ENCODE measurements at places on chromosomes 12 and 14.

- no peak for DNase-seq
These were observed 4.4 kb upstream of the ZNF839 start for GRCh38 chr14:102315121-102315520.

DNA sequence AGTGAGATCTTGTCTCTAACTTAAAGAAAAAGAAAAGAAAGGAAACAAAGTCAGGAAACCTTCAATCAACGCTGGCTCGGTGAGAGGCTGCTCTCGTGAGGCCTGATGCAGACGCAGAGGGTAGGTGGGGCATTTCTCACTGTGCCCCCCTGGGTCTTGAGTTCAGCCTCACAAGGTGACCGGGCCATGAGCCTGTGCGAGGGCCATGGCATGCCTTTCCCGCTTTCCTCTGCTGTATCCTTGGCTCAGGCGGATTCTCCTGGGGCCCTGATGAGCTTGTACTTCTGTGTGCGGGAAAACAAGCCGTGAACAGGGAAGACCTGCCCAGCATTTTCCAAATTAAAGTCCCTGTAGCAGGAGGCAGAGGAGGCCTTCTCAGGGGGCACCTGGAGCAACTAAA lies 20.2 kb downstream of the ADGRD1 start:
- no peak for DNase-seq

DNA sequence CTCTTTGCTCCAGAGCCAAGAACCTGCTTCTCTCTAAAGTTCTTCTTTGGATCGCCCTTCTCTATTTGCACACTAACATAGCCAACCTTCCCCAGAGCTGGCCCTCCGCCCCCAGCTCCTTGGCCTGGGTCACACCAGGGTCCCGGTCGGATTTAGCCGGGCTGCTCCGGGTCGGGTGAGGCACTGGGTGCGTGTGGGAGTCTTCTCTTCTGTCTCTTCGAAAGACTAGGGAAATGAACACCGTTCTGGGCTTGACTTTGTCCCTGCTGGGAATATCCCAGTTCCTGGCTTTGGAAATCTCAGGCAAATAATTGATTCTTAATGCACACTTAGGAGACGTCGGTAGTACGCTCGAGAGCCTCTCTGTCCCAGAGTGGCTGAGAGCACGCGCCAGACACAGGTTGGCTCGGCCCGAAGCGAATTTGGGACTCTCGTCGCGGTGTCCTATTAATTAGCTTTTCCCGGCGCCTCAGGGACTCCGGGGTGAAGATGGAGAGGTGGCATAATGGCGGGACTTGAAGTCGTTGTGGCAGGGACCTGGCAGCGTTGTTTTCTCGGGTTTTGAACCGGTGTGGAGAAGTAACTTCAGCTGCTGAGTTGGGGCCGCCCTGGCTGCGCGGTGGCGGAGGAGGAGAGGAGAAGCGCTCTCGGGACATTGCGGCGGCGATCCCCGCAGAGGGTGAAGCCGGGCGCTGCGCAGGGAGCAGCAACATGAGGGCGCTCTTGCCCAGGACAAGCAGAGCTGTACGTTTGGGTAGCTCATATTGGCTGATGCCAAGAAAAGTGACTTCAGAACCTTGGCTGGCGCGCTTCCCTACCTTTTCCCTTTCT lies 7.5 kb downstream of the FOXG1 start:
- DNase-seq: no peak

DNA sequence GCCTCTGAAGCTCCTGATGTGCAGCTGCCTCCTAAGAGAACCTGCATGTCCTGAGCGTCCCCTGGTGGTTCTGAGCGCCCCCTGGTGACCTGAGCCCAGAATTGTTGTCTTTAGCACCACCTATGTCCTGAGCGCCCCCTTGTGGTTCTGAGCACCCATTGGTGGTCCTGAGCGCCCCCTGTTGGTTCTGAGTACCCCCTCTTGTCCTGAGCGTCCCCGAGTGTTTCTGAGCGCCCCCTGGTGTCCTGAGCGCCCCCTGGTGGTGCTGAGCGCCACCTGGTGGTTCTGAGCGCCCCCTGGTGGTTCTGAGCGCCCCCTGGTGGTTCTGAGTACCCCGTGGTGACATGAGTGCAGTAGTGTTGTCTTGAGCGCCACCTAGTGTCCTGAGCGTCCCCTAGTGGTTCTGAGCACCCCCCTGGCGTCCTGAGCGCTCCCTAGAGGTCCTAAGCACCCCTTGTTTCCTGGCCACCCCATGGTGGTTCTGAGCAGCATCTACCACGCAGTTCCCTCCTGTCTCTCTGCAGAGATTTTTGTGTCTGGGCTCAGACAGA lies 782.5 kb downstream of the TMEM121 start:
- DNase-seq: peak; percentile 37

- DNase-seq: no peak
These were observed 24.2 kb downstream of the PARPBP start for GRCh38 chr12:102144221-102144620.

GRCh38 chr14:81187832-81188522 lies 32.8 kb downstream of the GTF2A1 start:
- no peak for DNase-seq

DNA sequence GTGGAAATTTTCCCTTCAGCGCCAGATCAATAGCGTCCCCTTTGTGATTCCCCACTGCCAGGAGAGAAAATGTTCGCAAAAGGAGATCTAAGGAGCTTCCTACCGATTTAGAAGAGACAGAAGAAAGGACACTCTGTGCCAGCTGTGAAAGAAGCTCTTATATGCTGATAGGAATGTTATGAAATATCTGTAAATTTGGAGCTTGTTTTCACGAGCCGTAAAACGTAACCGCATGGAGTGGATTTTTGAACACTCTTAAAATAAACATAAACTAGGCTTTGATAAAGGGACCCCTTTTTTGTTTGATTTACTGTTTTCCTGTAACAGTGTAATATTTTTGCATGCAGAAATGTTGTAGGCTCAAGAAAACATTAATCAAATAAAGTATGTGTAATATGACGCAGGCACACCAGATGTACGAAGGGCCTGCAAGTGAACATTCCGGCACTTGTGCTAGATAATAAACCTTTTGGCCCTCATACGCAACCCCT lies 346.8 kb downstream of the ETNK1 start:
- no peak for DNase-seq

DNA sequence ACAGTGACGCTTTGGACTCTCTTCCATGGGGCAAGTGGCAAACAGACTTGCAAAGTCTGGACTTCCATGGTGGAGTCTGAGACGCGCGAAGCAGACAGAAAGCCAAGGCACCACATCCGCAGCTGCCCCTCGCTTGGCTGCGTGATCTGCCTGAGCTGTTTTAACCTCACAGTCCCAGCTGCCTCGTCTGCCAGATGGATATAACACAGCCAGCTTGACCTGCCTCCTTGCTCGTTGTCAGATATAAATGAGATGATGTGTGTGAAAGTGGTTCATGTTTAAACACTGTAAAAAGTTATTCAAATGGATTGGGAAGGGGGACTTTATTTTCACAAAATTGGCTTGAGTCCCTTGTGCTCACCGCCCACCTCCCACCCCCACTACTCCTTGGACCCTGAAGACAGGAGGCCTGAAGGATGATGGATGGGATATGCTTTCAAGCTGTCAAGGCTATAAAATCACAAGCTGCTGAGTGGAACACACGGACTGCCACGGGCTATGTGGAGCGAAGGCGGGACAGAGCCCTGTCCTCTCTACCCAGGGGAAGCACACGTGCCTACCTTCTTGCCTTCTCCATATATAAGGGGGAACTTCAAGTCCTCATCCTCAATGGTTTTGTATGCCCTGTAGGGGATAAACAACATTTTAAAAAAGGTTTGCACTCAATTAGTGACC lies 226.9 kb downstream of the MON2 start:
- no peak for DNase-seq

GRCh38 chr12:113435367-113435766 lies 13.2 kb downstream of the SDSL start:
- no peak for DNase-seq

- no peak for DNase-seq
These were observed 197.1 kb downstream of the ATP23 start for GRCh38 chr12:58138424-58138823.

DNA sequence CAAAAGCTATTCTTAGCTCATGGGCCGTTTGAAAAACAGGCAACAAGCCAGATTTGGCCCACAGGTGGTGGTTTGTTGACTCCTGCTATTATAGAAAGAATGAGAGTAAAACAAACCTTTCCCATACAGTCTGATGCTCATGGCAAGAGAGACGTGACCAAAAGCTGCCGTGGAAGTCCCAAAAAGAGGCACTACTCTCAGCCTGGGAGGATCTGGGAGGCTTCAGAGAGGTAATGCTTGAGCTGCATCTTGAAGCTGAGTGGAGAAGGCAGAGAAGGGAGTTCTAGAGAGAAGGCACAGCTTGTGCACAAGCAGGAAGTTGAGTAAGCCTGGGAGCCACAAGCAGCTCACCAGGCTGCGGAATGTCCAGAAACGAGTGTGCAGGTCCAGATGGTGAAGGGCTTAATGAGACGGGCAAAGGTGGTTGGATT lies 9.6 kb downstream of the PLXNC1 start:
- DNase-seq: no peak

- peak; percentile 16 for DNase-seq
These were observed 249.2 kb downstream of the C12orf50 start for GRCh38 chr12:87779858-87780498.

- no peak for DNase-seq
These were observed 361.2 kb upstream of the PDE3A start for GRCh38 chr12:20006871-20007730.

DNA sequence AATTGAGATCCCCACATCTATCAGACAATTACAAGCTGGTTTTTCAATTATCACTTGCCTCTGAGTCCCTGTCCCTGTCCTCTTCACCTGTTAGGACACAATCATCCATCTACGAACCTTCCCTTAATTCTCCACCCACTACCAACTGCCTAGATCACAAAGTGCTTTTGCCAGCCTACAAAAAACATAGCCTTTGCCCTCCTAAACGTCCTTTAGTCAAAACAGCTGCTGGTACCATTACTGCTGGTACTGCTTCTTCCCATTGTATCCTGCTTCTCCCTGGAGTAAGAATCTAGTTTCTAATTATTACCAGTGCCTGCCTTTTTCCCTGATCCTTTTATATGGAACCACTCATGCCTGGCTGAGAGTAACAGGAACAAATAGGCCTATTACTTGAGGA lies 82.1 kb downstream of the CPNE8 start:
- DNase-seq: no peak

DNA sequence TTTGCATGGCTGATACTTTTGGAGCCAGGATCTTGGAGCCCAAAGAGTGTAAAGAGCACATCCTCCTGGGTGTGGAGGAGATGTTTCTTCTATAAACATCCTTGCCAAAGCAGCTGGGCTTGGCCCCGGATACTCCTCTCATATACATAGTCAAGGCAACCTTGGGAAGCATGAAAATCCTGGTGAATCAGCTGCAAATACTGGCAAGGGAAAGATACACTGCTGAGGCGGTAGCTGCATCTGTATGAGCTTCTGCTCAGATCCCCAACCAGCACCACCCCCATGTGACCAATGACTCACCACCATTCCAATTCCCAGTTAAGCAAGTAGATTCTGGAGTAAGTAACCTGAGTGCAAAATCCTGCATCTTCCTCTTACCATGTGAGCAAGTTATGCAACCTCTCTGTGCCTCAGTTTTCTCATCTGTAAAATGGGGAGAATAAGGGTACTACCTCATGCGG lies 567.4 kb downstream of the MED13L start:
- peak; percentile 9 for DNase-seq

GRCh38 chr12:85741046-85741445 lies 95.2 kb downstream of the RASSF9 start:
- no peak for DNase-seq

- DNase-seq: no peak
These were observed 232.4 kb downstream of the AEBP2 start for GRCh38 chr12:19671695-19672094.

DNA sequence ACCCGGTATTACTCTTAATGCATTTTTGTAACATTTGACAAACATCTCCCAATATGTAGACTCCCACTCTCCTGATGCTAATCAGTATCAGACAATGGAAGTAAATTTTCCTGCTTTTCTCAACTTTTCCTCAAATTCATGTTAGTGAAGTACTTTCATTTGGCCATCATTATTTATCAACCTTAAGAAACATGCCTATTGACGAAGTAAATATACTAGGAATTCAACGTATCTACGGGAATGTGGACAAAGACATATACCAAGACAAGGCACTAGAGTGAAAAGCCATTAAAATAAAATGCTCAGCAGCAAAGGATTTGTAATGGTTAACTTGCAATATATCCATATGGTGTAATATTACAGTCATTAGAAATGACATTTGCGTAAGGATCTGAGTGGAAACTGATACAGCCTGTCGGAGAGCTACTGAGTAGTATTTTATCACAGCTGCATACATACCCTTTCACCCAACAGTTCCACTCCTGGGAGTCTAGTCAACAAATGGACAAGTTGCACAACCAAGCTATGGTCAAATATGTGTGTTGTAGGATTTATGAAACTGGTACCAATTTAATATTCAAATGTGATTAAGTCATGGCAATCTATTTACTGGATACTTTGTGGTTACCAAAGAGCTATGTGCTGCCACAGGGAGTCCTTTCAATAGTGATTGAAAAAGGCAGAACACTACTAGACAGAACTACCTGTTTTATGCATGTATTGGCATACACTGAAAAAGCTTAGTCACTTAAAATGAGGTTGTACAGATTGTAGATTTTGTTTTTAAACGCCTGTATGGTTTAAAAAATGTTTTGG lies 26.5 kb downstream of the NUDT4 start:
- DNase-seq: no peak

GRCh38 chr14:20697273-20698017 lies 8.9 kb downstream of the ANG start:
- DNase-seq: peak; percentile 36

DNA sequence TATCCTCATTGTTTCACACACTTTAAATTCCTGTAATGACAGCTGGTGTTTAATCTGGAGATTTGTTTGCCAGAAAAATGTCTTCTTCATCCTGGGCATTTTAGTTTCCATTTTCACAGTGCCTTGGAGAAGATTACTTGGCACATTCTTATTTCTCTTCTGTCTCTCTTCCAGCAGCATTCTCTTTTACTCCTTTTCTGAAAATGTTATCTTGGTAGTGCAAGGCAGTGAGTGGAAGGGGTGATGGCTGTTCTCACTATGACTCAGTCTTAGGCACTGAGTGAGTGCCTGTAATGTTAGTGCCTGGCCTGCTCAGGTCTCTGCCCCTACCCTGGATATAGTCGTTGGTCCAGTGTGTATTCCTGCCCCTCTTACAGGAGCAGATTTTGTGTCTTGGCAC lies 13.1 kb downstream of the CLECL1 start:
- DNase-seq: no peak
